GM20000 (cell line): ENCODE measurements at places on chromosomes 1 and 21.

DNA sequence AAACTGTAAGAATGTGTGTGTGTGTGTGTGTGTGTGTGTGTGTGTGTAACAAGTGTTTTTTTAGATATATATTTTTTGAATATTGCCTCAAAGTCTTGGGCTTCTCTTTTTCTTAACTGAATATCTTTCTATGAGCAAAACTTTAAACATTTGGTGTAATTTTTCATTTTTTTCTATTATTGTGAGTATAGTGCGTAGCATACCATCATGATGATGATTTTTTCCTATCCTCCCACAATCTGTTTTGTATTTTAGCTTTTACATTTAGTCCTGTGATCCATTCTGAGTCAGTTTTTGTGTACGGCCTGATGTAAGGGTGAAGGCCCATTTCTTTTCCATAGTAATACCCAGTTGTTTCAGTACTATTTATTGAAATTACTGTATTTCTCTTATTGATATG is 680.6 kb downstream of the TTLL7 start:
- DNase-seq = no peak

- no peak for DNase-seq
Measured at GRCh38 chr1:224785622-224786021, 143.9 kb upstream of the DNAH14 start.

- no peak for DNase-seq
Measured at GRCh38 chr1:84350104-84350503, 48.2 kb upstream of the DNASE2B start.

- DNase-seq = no peak
Measured at GRCh38 chr1:204701229-204701628, 15.7 kb upstream of the LRRN2 start.

DNA sequence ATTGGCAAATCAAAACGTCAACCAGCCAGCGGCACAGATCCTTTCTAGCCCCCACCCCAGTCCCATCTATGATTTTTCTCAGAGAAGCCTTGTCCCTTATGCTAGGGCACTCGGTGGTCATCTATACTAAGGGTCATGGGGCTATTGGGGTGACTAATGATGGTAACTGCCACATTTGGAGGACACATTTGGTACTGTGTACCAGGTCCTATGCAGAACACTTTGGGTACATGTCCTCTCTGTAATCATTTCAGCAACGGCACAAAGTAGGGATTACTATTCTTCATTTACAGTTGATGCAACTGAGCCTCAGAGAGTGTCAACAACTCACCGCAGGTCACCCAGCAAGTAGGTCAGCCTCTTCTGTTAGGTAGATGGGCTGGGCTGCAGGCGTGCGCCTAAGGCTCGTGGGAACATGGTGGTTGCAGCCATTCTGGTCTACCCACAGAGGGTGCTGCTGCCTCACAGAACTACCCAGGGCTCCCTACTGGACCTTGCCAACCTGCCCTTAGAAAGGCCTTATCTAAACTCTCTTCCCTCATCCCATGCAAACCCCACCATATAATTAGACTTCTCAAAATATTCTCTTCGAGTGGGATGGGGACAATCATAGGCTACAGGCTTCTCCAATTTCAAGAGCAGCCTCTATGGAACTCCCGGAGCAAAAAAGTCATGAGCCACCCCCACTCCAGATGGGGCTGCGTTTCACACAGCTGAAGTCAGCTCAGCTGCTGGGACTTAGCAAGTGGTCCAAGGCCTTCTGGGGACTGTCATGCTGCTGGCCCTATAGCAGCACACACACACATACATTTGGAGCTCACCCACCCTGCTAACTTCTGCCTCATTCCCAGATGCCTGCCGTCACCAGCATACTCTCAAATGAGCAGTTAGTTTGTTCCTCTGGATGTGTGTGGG is 5.8 kb upstream of the SDHB start:
- DNase-seq = peak; percentile 60

- DNase-seq = no peak
Measured at GRCh38 chr1:226121049-226121586, 58.6 kb downstream of the H3-3A start.

DNA sequence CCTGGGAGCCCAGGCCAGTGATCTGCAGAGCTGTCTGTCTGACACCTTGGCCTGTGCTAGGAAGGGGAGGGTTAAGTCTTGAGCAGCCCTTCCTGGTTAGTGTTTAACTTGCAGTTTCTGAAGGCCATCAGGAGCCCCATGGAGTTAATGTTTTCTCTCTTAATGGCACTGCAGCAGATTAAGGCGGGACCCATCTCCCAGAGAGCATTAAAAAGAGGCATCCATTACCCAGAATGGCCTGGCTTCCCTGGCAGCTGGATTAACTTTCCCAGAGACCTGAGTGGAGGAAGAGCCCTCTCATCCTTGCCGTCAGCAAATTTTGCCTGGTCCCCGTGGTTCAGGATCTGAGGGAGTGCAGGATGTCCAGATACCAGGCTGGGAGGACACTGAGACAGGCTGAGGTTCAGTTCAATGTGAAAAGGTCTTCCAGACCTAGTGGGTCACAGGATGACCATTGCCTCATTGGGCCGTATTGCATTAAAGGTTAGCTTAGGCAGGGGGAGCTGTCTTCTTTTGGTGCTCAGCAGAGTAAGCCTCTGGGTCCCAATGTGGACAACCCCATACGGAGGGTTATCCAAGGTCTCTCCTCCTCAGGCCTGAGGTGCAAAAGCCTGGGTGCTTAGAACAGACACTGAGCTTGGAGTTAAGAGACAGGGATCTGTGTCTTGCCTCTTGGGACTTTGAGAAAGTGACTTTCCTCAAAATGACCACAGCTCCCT is 522.6 kb downstream of the PTPRU start:
- DNase-seq = no peak

DNA sequence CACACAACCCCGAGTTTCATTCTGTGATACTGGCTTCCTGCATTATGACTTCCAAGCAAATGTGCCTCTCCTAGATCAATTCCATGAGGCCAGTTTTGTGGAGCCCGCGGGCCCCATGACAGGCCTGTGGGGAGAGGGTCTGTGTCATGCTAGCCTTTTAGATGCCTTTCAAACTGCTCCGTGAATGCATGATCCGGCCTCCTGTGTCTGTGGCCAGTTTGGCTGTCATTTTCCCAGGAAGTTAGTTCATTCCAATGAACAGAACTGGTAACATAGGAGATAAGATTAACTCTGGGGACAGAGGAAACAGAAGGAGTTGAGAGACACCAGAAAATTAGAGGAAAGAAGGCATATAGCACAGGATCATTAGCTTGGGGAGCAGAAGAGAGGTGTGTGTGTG is 3.2 kb downstream of the FNDC7 start:
- DNase-seq = no peak

DNA sequence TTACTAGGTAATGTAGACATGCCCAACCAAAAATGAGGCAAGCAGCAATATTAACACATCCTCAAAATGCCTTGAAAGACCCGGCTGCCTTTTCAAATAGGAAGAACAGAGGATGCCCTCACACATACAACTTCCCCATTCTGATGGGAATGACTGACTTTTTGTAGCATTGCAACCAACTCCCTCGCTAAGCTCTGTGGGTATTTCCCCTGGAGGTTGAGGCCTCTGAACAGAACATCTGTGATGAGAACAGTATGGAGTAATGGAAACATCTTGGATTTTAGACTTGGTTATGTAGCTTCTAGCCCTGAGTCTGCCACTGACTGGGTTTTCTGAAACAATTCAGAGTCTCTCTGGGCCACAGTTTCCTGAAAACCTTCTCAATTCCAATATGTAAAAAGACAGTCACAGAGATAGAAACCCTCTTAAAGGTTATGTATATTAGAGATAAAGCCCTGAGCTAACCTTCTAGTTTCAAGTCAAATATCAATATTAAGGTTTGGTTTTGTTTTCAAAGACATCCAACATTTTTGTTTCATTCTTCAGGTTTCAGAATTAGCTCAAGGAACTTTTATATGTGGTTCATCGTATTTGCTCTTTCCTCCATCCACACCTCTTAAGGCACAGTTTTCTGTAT is 311.5 kb downstream of the SETD4 start:
- DNase-seq = no peak

- peak; percentile 92 for DNase-seq
Measured at GRCh38 chr1:110963691-110964454, at the start of gene LRIF1. Gene LRIF1, minus strand, starts transcription at chr1:110963922. Its CDS starts 234 bp downstream, at chr1:110963688.

GRCh38 chr1:187665483-187665882 is 836.7 kb downstream of the PLA2G4A start:
- no peak for DNase-seq

- no peak for DNase-seq
Measured at GRCh38 chr1:103074224-103074623, 34.1 kb downstream of the COL11A1 start.

DNA sequence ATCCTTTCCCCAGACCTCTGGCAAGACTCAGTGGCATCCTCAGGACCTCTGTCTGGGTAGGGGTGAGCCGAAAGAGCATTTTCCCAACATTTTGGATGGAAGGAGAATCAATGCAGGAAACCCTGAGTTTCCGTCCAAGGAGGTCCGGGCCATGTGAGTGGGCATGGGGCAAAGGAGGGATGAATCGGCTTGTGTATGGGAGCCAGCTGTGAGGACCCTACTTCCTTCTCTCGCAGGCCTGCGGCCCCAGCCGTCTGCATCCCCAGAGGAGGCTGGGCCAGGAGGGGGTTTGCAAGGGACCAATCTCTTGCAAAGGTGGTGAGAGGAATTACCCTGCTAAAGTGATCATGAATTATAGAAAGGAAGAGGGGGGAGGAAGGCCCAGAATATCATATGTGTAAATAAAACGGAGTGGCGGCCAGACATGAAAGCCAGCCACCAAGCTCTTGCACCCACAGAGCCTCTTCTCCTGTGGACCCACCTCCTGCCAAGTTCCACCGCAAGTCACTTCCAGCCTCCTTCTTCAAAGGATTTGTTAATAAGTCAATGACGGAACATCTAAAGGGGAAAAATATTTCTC is 48.2 kb upstream of the POU3F1 start:
- no peak for DNase-seq

DNA sequence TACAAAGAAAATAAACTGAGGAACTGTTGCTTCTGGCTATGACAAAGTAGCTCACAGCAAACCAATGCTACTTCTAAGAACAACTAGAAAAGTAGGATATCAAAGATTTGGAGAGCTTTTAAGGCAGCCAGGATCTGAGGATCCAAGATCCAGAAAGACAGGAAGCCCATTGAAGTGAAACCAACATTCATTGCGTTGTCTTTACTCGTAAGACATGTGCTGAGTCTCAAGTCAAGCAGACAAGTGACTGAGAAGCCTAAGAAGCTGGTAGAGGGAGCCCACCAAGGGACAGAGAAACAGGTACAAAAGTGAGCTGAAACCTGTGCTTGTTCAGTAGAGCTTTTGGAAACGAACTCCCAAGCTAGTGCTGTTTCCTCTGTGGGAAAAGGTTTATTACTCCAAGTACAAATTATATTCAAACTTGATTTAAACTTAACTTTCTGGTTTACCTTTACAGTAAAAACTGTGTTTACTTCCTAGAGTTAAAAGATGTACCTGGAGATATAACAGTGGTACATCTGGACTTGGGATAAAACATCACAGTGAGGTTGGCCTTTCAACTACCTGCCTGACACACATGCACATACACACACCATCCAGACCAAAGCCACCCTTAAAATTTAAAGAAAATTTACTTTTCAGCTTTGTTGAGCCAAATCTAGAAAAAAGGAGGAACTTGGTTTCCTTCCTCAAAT is 41.2 kb downstream of the NME7 start:
- DNase-seq = no peak

GRCh38 chr1:81834921-81835698 is 34.4 kb downstream of the ADGRL2 start:
- no peak for DNase-seq

DNA sequence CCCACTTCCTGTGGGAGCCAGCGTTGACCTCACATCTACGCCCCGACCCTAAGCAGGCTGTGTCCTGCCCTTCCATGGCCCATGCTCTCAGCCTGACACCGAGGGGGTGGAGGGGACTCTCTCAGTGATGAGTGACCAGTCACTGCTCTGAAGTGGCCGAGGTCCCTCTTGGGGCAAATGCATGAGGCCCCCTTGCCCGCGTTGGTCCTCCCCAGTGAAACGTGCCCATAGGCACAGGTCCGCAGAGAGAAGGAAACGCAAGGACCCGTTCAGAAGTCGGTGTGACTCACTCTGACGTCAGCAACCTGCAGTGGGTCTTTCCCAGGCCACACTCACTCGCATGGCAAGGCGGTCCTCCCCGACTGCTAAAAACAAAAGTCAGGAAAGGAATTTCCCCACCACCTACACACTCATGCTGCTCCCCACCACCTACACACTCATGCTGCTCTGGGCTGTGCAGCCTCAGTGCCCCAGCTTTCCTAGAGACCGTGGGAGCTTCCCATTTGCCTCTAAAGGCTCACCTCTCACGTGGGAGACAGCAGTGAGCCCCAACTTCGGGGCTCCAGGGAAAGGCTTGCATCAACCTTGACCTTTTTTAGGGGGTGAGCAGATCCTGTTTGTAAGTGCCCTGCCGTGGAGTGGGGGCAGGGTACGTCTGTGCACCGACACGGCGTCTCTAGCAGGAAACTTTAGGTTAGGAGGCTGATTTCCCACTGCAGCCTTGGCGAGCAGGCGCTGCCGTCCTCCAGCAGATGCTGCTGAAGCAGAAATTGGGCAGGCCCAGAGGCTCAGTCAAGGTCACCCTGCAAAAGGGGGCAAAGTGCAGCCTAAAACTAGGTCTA is 11.4 kb downstream of the UBASH3A start:
- peak; percentile 87 for DNase-seq

- DNase-seq = no peak
Measured at GRCh38 chr1:25933479-25934365, 27.5 kb upstream of the STMN1 start.

DNA sequence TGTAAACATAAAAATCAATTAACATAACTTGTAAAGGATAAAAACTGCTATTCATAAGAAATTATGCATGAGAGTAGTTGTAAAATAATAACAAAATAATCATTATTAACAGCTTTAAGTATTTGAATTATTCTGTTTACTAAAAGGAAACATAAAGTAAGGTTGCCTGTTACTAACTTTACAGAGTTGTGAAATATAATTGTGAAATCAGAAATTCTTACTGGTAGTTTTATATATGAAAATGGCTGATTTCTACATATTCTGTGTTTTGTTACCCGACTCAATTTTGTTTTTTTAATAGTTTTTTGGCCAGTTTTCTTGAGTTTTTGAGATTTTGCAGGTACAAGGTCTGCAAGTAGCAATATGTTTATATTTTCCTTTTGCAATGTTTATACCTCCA is 27.8 kb downstream of the FNBP1L start:
- no peak for DNase-seq

- DNase-seq = peak; percentile 85
Measured at GRCh38 chr1:100536031-100536430, 1.9 kb upstream of the GPR88 start.

- no peak for DNase-seq
Measured at GRCh38 chr1:22114083-22115012, 28.5 kb downstream of the WNT4 start.

GRCh38 chr1:234498448-234499118 is 19.6 kb upstream of the TARBP1 start:
- no peak for DNase-seq

DNA sequence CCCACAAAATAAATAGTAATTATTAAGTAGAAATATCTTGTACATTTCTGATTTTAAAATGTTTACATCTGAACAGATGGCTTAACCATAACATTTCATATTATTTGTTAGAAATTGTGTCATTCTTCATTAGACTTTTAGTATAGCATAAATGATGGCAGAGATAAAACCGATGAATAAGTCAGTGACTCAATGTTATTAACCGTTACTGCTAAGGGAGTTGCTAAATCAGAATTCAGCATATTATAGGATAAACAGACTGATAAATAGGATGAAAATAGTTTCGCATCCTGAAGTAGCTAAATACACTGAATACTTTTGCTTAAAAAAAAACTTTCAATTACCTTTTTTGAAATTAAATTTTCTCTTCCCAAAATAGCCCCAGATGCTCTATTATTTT is 610.6 kb upstream of the ZP4 start:
- DNase-seq = no peak
